Stromal cell of bone marrow (primary cell): ENCODE measurements at places on chromosomes 5 and 9.
A peak's percentile ranks its signal among the peaks of the same experiment; 100 is the strongest.

DNA sequence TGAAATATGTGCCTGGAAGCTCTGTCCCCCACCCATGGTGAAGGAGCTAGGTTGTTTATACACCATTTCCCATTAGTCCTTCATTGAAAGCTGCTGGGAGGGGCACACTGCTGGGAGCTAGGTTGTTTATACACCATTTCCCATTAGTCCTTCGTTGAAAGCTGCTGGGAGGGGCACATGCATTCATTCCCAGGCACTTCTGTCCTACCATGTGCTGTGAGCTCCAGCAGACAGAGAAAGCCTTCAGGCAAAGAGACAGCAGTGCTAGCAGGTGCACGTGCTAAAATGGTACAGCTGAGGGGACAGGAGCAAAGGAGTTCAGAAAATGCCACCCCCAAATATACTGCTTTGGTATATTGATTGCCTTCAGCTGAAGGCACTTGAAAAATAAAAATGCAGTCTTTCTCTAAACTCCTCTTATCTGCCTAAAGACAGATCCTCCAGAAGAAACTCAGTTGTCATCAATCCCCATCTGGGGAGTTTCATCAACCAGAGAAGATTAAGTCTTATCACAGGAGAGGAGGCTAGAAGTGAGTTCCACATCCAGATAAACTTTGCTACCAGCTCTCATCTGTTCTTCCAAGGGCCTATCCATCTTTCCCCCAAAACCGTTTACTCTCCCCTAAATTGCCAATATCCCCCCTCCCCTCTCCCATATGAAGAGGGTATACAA, 27.7 kb upstream of the DAPK1 start:
- no peak for DNase-seq

DNA sequence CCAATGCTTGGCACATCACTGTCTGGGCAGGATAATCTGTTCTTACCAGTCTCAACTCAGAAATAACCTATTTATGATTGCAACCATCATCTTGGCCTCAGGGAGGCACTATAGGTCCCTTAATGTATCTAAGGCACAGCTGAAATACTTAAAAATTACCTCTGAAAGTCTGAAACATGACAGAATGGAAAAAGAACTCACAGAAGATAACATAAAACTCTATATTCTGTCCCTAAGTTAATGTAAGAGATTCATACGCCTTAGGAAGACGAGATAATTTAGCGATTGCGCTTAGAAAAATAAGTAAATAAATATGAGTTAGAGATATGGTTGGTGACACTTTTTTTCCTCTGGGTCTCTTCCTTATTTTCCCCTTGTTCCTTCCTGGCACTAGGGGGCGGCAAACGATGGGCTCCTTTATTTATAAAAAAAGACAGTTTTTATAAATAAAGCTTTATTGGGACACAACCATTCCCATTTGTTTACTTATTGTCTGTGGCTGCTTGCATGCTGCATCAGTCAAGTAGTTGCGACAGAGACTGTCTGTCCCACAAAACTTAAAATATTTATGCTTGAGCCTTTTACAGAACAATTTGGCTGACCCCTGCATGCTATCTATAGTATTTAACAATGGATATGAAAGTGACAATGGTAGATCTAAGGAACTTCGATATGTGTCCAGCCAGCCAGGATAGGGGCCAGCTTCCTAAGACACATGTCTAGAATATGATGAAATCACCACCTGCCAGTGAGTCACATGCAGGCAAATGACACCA, 79.6 kb downstream of the PDE4D start:
- peak; percentile 39 for DNase-seq

DNA sequence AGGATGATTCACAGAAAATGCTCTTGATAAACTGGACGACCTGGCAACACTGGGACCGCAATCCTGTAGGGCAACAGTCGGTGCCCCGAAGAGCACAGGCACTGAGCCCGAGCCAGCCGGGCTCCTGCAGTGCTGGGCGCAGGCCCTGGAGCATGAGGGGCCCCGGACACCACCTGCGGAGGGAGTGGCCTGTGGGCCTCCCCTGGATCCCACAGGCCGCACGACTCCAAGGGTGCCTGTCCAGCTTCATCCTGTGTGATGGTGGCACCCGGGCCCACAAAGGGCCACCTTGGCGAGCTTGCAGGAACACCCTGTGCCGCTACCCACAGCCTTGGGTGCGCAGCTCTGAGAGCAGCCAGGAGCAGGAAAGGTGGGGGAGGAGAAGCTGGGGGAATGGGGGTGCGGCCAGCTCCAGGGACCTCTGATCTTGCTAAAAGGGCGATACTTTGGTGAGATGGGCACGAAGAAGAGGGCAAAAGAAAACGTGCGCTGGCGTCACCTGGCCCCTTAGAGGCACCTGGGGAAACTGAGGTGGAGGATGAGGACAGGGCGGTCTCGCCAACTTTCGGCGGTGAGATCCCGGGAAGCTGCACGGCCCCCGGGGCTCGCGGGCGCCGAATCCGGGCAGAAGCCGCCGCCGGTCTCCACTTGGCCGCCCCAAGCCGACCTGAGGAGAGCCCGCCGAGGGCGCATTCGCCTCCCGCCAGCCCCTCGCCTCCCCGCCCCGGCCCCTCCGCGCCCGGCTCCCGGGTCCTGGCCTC, 722 bp downstream of the TBC1D9B start:
- peak; percentile 7 for DNase-seq

DNA sequence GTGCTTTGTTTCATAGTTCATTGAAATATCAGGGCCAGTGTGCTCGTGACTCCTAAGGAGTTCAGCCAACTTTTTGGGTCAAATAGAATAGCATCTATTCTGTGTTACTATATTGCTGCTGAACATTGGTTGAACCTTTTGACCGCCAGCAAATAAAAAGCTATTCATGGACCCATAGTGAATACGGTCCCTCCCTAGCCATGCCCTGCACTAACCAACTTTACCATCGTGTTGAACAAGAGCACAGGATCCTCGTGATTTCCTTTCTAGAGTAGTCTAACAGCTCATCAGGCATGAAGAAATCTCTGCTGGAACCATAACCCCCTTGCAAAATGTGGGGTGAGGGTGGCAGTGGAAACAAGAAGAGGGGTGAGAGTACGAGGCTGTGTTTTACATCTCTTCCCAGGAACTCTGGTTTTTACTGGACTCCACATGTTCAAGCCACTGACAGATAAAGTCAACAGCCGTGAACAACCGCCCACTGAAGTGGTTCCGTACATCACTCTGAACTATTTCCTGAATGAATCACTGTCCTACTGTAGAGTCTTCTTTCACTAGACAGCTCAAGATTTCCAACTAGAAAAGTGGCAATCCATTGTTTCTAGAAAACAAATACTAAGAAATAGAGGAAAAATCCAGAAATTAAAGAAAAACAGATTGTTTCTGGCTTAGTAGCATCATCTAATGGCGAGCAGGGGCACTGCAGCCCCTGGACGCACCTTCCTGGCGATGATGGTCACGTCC, 70.1 kb upstream of the SPATA31E1 start:
- peak; percentile 77 for DNase-seq

- DNase-seq: no peak
Observed at GRCh38 chr5:97167435-97167834, 15.6 kb downstream of the RIOK2 start.

DNA sequence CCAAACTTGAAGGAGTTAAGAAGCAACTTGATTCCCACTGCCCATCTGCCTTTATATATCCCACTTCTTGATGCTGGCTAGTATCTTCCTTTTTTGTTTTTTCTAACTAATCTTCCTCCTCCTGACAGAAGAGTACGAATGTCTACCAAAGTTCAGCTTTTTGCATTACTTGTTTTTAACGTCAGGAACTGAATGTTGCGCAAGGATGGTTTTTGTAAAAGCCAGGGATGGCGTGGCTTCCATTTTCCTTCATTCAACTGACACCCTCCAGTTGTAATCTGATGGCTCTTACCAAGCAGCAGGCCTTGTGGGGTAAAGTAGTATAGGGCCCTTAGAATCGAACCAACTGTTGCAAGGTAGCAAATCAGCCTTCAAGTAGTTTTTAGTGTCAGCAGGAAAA, 70.8 kb upstream of the GPR151 start:
- DNase-seq: no peak

DNA sequence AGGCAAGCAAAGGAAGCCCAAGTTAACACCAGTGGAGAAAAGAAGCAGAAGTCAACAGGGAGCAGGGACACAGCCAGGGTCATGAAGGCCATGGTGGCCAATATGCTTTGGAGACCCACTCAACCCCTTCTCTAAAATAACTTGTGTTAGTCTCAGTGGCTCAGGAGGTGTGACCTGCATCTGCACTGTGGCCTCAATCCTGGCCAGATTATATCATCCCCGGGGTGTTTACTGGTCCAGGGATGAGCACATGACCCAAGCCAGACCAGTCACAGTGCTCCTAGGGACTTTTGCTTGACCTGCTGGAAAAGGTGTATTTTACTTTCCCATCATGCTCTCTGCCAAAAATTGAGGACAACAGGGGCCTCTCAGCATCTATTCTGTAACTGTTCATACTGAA, 105.2 kb downstream of the DPYSL3 start:
- no peak for DNase-seq

DNA sequence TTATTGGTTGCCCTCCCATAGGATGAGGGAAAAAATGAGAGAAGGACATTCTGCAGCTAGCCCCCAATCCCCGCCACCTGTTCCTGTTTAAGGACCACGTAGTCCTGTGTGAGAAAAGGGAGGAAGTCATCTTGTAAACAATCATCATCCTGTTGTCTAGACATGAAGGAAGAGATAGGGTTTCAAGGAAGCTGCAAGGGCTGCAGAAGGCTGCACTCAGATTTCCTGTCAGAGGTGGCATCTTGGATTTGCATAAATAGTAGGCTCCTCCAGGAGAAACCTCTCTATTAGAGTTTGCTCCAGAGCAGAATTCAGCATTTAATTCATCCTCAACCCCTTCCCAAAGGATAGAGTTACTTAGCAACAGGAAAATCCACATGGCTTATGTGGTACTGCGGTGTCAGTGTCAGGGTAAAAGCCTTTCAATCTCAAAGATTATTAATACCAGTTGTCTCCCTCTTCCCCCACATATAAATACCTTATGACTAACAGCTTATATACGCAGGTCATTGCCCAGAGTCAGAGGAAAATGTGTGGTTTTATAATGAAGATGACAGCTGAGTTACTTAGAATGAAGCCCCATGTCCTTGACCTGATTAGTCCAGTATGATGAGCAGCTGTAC, 4.6 kb upstream of the DNAJC18 start:
- DNase-seq: peak; percentile 47

GRCh38 chr5:171825051-171825450, 39.4 kb downstream of the SMIM23 start:
- DNase-seq: no peak

DNA sequence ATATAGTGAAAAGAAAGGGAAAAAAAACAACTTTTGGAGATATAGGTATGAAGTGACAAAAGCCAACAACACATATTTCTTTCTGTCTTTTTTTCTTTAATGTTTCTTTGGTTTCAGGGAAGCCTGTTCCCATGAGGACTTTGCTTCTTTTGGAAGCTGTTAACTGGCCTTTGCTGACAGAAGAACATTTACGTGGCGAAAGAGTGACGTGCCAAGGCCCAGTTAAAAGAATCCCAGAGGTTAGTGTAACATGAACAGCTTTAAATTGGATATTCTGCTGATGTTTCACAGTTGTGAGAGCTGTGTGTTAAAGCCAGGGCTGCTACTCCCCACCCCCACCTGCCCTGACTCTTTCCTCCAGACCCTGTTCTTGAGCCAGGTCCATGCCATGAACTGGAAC, 275.9 kb downstream of the CRB2 start:
- peak; percentile 13 for DNase-seq

GRCh38 chr5:178350361-178351220, 118.0 kb upstream of the PHYKPL start:
- DNase-seq: no peak

DNA sequence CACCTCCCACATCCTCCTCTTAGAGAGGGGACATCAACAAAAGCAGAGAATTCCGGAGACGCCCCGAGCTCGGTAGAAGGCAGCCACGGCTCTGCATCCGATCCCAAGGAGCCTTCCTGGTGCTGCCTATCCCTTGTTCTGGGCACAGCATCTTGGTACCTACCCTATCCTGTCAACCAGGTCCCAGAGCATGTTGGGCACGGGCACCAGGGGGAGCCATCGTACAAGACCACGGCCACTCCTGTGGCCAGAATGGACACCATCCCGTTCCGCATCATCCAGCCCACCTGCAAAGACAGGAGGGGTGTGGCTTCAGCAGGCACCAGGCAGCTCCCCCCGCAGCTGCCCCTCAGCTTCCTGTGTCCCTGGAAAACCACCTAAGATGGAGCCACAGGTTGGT, 62.7 kb upstream of the ZNF354A start:
- no peak for DNase-seq

GRCh38 chr9:129273941-129274684, 96.1 kb upstream of the IER5L start:
- no peak for DNase-seq

DNA sequence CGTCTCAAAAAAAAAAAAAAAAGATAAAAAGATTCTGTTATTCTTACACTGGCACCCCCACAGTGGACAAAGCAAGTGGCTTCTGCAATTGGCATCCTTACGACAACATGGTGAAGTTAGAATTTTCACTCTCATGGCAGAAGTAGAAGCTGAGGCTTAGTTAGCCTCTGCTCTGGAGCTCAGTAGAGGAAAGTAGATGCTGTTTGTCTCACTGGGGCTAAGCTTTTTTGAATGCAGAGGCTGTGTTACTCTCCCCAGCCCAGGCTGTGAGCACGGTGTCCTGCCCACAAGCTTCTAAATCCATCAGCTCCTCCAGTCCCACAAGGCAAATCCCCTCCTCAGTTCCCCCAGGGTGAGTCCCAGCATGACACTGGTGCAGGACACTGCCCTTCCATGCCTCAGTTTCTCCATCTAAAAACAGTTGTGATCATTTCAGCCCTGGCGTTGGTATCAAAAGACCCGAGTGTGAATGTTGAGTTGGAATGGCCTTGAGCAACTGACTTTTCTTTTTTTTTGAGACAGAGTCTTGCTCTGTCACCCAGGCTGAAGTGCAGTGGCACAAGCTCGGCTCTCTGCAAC, 22.6 kb upstream of the PHF19 start:
- DNase-seq: no peak

- no peak for DNase-seq
Observed at GRCh38 chr5:75331-76320, 16.3 kb upstream of the PLEKHG4B start.

DNA sequence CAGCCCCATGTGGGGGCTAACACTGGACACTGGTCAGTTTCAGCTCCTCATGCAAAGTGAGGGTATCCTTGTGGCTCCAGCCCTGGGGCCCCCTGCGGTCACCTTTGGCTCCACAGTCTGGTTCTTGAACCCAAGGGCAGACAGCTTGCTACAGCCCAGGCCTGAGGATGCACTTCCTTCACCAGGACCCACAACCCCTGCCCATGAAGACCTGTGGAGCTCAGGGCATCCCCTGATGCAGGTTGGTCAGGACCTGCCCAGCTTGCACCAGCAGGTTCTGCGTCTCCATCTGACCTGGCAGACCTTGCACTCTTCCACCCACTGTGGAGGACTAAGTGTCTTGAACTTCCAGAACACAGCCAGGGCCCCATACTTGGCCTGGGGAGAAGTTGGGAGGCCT, 3.7 kb upstream of the MRNIP start:
- DNase-seq: no peak
